ENCODE measurements at places on chromosomes 5 and 9.
A peak's percentile ranks its signal among the peaks of the same experiment; 100 is the strongest.

DNA sequence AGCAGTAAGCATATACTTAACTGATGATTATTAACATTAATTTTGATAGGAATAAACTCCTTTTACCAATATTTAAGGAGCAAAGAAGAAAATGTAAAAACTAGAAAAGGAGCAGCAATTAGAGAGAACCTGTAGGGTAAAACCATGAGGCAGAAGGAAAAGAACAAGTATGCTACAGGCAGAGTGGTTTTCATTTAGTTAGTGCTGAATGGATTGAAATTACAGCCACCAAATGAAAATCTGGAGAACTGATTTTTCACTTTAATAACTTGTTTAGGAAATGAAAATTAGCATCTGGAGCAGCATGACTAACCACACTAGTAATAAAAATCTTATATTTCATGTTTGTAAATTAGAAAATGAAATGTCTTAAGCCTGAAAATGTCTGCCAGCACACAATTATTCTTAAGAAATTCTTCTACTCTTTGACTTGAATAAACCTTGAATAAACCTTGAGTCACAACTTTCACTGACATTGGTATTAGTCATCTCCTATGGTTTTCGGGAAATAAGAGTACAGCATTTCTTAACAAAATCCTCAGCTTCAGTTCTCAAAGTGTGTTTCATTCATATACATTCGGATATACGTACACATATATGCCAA, 1504.9 kb upstream of the C9orf72 start:
- H3K36me3 ChIP-seq, result no peaks in the 10 kb centered on the region
- no peaks in the 10 kb centered on the region for H3K27me3 ChIP-seq
- DNase-seq, result no peak
- H3K4me1 ChIP-seq, result no peaks in the 10 kb centered on the region
- no peak overlapping the region for H3K27ac ChIP-seq
- no peak overlapping the region for H3K4me3 ChIP-seq

GRCh38 chr5:134004626-134005416, at the start of gene VDAC1:
VDAC1 (minus strand) TSS chr5:134004975; CDS start chr5:133993012, 11,963 bp downstream.
- peak within 1 kb of the TSS; percentile 99 for H3K27ac ChIP-seq
- H3K4me1 ChIP-seq, result peaks cover 52% of the 10 kb centered on the region
- DNase-seq, result peak; percentile 88
- H3K36me3 ChIP-seq, result peaks cover 38% of the 10 kb centered on the region

- no peaks in the 10 kb centered on the region for H3K27me3 ChIP-seq
- H3K27ac ChIP-seq, result no peak overlapping the region
- no peak overlapping the region for H3K4me3 ChIP-seq
- H3K36me3 ChIP-seq, result no peaks in the 10 kb centered on the region
- DNase-seq, result no peak
Observed at GRCh38 chr5:104498281-104498680, 935.7 kb upstream of the NUDT12 start.

GRCh38 chr5:125455041-125455440, 708.6 kb upstream of the ZNF608 start:
- no peaks in the 10 kb centered on the region for H3K27me3 ChIP-seq
- DNase-seq, result no peak
- H3K4me1 ChIP-seq, result no peaks in the 10 kb centered on the region
- H3K27ac ChIP-seq, result no peak overlapping the region

- no peak overlapping the region for H3K4me3 ChIP-seq
- H3K27ac ChIP-seq, result no peak overlapping the region
- no peak for DNase-seq
- no peaks in the 10 kb centered on the region for H3K36me3 ChIP-seq
- H3K27me3 ChIP-seq, result no peaks in the 10 kb centered on the region
Observed at GRCh38 chr5:20833081-20833627, 845.2 kb upstream of the CDH18 start.

DNA sequence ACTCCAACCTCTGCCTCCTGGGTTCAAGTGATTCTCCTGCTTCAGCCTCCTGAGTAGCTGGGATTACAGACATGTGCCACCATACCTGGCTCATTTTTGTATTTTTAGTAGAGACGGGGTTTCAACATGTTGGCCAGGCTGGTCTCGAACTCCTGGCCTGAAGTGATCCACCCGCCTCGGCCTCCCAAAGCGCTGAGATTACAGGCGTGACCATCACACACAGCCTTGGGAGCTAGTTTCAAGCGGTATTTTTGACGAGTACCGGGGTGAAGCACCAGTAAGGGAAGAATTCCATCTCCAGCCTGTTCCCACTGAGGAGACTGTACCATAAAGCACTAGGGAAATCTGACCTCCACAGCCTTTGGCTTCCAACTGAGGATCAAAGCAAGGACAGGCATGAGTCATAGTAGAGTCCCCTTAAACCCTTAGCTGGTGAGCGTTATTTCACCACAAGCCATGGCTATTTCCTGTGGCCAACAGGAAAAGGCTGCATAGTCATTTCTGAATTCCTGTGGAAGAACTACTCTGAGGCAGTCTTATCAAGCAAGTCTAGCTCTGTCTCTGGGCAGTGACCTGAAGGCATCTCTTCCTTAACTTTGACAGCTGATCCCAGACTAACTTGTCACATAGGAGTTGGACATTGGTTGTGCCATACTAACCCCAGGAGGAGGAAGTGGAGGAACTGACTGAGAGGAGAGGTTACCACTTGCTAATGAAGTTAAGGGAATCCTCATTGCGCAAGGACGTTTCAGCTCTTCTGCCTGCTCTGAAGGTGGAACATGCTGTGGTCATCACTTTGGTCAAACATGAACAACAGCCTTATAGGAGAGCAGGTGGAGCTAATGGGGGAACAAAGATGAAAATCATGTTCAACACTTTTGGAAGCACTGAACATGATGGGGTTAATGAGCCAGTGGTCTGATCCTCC, 85.8 kb upstream of the DMRT1 start:
- H3K27me3 ChIP-seq, result peaks cover 4% of the 10 kb centered on the region
- no peak overlapping the region for H3K27ac ChIP-seq
- H3K4me3 ChIP-seq, result no peak overlapping the region
- no peaks in the 10 kb centered on the region for H3K36me3 ChIP-seq
- H3K4me1 ChIP-seq, result peaks cover 30% of the 10 kb centered on the region
- no peak for DNase-seq

GRCh38 chr9:121240472-121241135, 27.4 kb upstream of the GSN start:
- no peak for DNase-seq
- H3K27me3 ChIP-seq, result no peaks in the 10 kb centered on the region

DNA sequence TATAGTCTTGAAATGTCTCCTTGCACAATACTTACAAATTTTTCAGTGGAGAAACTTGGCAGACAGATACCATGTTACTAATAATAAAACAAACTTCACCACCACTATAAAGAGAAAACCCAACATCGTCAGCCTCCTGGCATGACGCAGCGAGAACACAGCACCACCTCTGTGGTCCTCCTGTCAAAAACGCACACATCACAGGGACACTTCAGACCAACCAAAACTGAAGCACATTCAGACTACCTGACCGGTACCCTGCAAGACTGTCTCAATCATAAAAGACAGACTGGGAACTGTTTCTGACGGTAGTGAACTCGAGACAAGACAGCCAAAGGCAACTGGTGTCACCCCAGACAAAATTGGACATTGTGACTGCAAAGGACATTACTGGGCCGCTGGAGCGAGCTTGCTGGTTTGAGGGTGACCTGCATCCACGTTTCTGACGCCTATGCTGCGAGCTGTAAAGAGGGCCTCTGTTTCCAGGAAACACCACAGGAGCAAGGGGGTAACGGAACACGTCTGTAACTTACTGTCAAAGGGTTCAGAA, 34.4 kb downstream of the NSUN2 start:
- H3K27me3 ChIP-seq, result no peaks in the 10 kb centered on the region
- DNase-seq, result no peak
- H3K4me3 ChIP-seq, result no peak overlapping the region
- H3K27ac ChIP-seq, result peak overlapping the region; percentile 19
- no peaks in the 10 kb centered on the region for H3K4me1 ChIP-seq

GRCh38 chr5:93665648-93666047, 75.8 kb downstream of the POU5F2 start:
- H3K4me3 ChIP-seq, result no peak overlapping the region
- no peak overlapping the region for H3K27ac ChIP-seq
- no peaks in the 10 kb centered on the region for H3K4me1 ChIP-seq
- no peaks in the 10 kb centered on the region for H3K27me3 ChIP-seq
- no peak for DNase-seq
- no peaks in the 10 kb centered on the region for H3K36me3 ChIP-seq
